Fibroblast of lung (primary cell): ENCODE measurements at places on chromosomes 3 and 15. TPM values are rescaled to one million over a fixed set of nuclear protein-coding genes. Genes with fewer than 3 reads are reported as not detected.

Gene SYNPR
- total RNA-seq: not detected in 2 replicates

Gene GABRB3
- total RNA-seq: 1.5 and 1.8 TPM in 2 replicates

- no peak for DNase-seq
Measured at GRCh38 chr15:99369196-99369595, 117.9 kb downstream of the LRRC28 start.

DNA sequence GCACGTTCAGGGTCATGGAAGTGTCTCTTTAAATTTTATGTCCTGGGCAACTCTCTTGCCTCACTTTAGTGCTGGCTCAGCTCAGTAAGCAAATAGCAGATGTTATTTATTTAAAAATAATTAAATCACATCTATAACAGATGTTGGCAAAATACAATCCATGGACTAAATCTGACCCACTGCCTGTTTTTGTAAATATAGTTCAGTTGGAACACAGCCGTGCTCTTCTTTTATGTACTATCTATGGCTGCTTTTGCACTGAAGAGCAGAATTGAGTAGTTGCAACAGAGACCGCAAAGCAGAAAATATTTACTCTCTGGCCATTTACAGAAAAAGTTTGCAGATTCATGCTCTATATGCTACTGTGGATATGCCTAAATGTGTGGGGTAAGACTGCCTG lies 79.2 kb downstream of the SAMMSON start:
- DNase-seq: no peak

DNA sequence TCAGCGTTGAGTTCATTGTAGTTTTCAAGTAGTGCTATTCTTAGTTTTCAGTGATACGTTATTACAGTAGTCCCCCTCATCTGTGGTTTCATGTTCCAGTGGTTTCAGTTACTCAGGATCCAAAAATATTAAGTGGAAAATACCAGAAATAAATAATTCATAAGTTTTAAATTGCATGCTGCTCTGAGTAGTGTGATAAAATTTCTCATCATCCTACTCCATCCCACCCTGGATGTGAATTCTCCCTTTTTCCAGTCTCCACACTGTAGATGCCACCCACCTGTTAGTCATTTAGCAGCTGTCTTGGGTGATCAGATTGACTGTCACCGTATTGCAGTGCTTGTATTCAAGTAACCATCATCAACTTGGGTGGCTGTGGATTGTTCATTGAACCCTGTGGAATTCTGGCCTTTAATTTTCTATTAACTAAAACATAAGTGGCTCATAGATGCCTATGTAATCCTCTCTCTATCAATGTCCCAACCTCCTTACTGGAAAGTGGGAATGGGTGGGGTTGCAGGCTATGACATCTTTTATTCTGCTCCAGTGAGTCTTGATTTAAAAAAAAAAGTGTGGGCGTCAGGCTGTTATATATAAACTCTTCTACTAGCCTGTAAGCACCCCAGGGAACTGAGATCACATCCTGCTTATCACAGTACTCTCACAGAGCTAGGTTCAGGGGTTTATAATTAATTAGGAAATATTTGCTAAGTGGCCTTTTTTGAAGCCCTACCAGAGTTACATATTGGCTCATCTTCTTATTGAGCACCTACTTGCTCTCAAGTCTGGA lies 97.5 kb downstream of the CFAP20DC start:
- DNase-seq: peak; percentile 48

- DNase-seq: no peak
Measured at GRCh38 chr15:78671626-78672211, 30.7 kb upstream of the CHRNB4 start.
